ENCODE measurements at places on chromosomes 7 and 10.

DNA sequence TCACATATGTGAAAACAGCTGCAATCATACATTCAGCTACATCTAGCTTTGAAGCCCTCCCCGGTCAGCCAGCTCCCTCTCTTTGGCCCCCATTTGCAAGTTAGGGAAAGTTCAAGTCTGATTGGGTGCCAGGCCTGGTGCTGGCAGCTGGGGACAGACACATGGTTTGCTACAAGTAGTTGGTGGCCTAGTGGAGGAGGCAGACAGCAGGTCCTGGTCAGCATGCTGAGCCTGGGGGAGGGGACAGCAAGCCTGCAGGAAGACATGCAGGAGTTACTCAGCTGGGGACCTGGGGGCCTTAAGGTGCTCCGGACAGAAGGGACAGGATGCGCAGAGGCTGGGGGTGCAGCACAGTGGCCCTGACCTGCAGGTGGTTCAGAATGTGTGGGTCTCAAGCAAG is 956.9 kb upstream of the ZNF722 start:
- DNase-seq = no peak

DNA sequence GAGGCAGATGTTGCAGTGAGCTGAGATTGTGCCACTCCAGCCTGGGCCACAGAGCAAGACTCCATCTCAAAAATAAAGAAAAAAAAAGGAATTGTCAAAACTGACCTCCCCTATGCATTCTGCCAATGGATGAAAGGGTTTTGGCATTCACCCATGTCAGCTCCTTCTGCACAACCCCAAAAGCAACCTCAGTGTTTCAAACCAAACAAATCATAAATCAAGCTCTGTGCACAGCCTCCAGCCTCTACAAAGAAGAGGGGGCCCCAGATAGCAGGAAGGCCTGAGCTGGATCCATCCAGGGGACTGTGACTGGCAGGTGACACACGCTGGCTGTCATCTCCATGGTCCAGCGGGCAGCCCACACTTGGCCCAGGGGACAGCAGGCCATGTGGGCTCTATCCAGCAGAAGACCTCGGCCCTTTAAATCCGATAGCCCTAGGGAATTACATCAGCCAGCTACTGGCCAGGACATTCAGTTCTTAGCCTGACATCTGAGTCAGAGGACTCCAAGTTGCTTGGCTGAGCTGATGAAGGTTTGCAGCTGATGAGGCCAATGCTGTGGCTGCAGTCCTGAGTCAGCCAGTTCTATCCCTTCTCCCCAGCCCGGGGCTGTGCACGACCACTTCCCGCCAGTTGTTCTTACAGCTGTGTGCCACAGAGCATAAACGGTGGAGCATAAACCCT is 52.0 kb upstream of the FIGNL1 start:
- no peak for DNase-seq

DNA sequence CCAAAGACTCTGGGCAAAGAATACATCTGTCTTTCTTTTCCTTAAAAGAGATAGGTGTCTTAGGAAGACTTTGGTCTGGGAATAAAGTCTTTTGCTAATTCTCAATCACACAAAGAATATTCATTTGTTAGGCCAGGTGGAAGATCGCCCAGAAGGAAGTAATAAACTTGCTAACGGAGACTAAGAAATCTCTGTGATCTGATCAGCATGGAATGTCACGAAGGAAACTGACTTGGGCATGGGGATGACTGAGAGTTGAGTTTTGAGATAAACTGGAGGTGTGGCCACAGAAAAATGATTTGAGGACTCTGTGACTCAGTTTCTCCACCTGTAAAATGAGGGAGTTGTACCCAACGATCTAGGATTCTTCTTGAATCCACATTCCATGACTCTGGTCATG is 161.1 kb upstream of the SVIL start:
- no peak for DNase-seq

DNA sequence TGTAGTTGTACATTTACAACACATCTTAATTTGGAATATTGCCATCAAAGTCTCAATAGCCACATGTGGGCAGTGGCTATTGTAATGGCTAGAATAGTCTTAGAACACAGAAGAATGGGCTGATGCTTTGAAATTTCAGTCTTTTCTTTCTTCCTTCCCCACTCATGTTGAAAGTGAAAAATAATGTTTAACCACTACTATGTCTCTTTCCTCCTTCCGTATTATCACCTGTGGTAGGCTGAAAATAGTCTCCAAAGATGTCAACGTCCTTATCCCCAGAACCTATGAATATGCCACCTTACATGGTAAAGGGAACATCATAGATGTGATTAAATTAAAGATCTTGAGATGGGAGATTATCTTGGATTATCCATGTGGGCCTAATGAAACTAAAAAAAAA is 154.0 kb downstream of the SUGCT start:
- DNase-seq = no peak

DNA sequence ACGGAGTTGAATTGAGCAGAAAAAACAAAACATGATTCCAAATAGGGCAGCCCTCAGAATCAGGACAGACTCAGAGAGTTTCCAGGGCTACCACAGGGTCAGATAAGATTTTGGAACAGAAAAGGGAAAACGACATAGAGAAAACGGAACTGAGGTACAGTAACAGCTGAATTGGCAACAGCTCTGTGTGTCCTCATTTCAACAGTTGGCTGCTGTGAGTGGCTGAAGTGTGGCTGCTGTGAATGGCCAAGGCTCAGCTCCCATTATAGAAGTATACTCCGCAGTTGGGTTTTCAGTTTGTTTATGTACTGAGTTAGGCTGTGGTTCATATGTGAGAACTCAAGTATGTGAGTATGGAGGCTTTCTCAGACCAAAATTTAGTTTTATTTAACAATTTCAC is 32.0 kb downstream of the ANTXRL start:
- no peak for DNase-seq

GRCh38 chr7:26668821-26669220 is 195.6 kb downstream of the SKAP2 start:
- DNase-seq = no peak

GRCh38 chr7:121330053-121330833 is 1.4 kb downstream of the WNT16 start:
- DNase-seq = no peak

- no peak for DNase-seq
These were observed 171.1 kb upstream of the FZD8 start for GRCh38 chr10:35813219-35813618.

GRCh38 chr10:33914746-33915145 is 580.3 kb upstream of the NRP1 start:
- DNase-seq = no peak

DNA sequence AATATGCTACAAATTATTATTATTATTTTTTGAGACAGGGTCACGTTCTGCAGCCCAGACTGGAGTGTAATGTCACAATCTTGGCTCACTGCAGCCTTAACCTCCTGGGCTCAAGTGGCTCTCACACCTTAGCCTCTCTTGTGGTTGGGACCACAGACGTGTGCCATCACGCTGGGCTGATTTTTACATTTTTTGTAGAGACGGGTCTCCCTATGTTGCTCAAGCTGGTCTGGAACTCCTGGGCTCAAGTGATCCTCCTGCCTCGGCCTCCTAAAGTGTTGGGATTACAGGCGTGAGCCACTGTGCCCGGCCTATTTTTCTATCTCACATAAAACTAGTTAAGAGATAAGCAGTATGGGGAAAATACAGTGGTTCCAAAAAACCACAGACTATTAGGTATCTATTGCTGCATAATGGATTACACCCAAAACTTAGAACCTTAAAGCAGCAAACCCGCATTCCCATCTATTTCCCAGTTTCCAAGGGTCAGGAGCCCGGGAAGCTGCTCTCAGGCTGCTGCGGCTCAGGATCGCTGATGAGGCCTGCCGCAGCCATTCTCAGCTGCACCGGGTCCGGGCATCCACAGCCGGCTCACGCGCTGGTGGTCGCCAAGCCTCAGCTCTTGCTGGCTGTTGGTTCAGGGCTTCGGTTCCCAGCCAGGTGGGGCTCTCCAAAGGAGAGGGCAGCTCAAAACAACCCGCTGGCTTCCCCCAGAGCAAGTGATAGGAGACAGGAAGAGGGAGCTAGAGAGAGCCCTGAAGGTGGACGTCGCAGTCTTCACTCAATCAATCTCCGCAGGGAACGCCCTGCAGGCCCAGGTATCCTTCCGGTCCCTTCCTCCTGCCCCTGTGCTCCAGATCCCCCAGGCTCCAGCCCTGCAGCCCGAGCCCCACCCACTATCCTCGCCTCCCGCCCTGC is 128.2 kb downstream of the UBE2H start:
- no peak for DNase-seq

- no peak for DNase-seq
These were observed 2.0 kb downstream of the IFRD1 start for GRCh38 chr7:112452102-112452888.
